Cerebellar cortex (tissue), 1 donor: ENCODE measurements at places on chromosomes 1 and 21.
A peak's percentile ranks its signal among the peaks of the same experiment; 100 is the strongest.

DNA sequence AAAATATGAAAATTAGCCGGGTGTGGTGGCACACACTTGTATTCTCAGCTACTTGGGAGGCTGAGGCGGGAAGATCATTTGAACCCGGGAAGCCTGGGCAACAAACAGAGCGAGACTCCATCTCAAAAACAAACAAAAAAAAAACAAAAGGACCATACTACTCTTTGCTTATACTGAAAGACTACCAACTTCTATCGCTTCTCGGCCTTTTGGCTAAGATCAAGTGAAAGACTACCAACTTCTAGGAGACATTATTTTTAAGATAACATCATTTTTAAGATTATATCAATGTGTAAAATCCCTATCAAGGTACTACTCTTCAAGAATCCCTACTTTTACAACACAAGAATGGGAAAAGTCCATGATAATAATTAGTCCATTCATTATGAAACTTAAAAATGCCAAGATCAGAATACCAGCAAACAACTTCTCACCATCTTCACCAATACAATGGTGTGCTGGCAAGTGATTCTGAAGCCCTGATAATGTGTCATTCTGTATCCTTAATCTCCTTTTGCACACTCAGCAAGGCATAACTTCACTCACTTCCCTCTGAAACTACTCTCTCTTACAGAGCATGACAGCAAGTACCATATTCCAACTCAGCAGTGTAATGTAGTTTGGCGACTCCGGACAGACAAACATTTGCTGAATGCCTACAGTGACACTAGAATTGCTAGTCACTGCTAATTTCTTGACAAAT, 1.7 kb downstream of the PTP4A2 start:
- DNase-seq = no peak

DNA sequence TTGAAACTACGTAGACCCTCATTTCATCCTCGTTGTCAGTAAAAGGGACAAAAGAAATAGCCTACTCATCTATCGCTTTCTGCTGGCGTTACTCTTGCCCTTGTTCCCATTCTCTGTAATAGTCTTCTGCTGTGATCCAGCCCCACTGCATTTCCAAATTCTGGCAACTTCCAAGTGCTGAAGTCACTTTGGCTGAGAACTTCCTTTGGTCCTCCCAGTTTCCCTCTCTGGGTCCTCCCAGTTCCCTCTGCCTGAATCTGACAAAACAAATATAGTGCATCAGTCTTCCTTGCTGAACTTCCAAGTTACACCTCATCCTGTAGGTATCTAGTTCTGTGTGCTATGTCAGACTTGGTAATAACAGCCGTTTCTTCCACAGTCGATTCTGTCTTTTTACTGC, 47.0 kb upstream of the PLA2G4A start:
- no peak for DNase-seq

DNA sequence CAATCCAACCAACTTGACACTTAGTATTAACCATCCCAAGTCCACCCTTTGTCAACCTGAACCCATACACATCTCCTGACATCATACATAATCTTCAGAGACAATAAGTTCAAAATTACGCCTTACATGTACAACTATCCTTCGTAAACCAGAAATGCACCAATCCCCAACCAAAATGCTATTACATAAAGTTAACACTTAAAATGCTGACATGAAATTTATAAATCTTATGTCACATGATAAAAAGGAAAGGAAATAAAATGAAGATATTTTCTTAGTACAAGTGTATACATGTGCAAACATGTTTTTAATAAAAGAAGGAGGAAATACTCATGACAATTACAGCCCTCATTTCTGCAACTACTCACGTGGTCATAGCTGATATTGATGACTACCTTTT, 95.0 kb downstream of the FCRL5 start:
- DNase-seq = no peak

DNA sequence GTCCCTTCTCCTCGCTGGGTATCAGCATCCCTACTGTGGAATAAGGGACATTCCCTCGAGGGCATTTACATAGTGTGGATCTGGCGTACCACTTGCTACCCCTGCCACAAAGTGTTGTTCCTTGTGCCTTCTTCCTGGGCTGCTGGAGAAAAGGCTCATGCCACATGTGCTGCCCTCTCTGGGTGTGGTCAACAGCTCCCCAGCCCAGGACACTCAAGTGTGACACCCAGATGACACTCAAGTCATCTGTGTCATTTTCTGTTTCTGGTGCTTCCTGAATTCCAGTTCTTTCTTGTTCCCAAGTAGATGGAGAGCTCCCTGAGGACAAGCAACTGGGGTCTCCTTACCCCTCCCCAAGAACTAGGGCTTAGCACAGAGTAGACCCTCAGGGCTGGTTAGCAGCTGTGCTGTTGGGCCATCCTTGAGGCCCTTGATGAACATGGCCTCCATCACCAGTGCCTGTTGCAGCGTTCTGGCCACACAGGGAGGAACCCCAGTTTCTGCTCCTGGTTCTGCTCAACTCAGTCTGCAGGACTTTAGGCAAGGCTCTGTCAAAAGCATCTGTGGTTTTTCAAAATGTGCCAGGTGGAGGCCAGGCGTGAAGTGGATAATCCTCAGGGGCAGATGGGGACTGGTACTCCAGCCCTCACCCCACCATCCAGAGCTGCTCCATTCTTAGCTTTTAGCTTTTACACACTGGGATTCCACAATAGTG, 49.0 kb upstream of the CLIC4 start:
- no peak for DNase-seq

DNA sequence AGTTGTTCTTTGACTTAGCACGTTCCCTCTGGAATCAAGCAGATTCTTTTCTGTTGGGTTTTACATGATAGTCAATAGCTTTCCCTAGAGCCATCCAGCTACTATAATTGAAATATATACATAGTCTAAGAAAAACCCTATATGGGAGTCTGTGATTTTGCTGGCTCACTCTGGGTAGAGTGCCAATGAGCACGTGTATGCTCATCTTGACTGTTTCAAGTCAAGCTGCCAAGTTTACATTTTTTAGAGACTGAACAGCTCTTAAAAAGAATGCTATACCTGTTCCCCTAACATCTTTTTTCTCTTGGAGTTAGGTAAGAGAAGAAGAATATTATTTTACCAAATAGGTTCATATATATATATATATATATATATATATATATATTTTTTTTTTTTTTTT, 182.8 kb upstream of the NRIP1 start:
- DNase-seq = no peak

DNA sequence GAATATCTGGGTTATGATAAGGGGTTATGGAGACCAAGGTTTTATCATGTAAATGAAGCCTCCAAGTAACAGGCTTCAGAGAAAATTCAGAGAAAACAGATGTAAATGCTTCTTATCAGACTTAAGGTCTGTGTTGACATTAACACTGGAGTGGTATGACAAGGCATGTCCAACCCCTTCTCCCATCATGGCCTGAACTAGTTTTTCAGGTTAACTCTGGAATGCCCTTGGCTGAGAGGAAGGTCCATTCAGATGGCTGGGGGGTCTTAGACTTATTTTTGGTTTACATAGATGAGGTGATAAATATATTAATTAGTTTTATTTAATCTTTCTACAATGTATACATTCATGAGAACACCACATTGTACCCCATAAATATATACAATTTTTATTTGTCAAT, 399.6 kb downstream of the TBX15 start:
- DNase-seq = no peak

GRCh38 chr1:175373786-175374623, 181.4 kb upstream of the KIAA0040 start:
- DNase-seq = peak; percentile 48

DNA sequence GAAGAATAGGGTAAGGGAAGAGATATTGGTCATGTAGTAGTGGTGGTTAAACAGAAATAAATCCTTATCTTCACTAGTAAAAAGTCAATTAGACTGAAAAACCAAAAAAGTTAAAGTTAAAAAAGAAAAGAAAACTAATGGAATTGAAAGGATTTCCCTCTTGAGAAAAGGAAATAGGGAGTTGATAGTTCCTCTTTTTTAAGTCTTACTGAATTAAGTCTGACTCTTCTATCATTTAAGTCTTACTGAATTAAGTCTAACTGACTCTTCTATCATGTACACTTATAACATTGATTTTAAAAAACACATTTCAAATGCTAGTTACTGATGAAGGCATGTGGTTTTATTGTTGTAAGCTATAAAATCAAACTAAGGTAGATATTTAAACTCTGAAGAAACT, 49.5 kb upstream of the TENT5C start:
- no peak for DNase-seq

- DNase-seq = no peak
Observed at GRCh38 chr1:234730770-234731568, 121.0 kb upstream of the IRF2BP2 start.

- DNase-seq = no peak
Observed at GRCh38 chr1:98651116-98651632, 10.3 kb upstream of the SNX7 start.

- no peak for DNase-seq
Observed at GRCh38 chr1:98939471-98939870, 65.2 kb downstream of the PLPPR5 start.
